ENCODE measurements at places on chromosomes 2 and 18. TPM values are rescaled to one million over a fixed set of nuclear protein-coding genes. Genes with fewer than 3 reads are reported as not detected.

DNA sequence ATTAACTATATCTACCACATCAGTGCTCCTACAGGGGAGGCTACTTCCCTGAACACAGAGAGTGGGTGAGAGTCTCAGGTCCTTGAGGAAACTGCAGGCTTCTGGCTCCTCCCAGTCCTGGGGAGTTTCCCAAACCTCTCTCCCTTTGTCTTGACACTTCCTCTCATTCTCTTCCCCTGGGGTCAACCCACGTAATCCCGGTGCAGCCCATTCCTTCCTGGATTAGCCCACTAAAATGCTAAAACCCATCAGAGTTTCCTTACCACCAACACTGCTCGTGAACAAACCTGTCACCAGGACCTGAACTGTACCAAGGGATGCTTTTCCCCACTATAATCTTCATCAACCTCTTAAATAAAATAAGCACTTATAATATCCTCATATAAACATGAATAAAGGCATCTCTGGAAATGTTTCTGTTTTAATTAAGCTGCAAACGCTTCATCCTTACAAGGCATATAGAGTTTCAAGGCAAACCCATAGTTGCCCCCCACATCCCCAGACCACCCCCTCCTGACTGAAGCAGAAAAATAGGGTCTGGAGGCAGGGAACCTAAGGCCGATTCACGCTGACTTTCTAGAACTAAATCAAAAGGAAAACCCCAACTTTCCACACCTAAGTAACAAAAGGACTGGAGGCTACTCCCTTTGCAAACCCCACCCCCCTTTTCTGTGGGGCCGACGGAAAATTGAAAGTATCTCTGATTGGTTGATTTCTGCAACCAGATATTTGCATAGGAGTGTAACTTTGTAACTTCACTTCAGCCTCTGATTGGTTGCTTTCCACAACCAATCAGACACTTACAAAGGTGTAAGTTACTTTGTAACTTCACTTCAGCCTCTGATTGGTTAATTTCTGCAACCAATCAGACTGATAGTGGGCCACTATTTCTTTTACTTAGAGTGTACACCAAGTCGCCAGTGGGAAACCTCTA lies 19.0 kb downstream of the TMSB10 start:
- no peak for DNase-seq

- no peak for DNase-seq
Measured at GRCh38 chr2:128754246-128754724, 435.6 kb upstream of the HS6ST1 start.

GRCh38 chr2:28175028-28175427 lies 217.6 kb upstream of the FOSL2 start:
- DNase-seq: no peak

DNA sequence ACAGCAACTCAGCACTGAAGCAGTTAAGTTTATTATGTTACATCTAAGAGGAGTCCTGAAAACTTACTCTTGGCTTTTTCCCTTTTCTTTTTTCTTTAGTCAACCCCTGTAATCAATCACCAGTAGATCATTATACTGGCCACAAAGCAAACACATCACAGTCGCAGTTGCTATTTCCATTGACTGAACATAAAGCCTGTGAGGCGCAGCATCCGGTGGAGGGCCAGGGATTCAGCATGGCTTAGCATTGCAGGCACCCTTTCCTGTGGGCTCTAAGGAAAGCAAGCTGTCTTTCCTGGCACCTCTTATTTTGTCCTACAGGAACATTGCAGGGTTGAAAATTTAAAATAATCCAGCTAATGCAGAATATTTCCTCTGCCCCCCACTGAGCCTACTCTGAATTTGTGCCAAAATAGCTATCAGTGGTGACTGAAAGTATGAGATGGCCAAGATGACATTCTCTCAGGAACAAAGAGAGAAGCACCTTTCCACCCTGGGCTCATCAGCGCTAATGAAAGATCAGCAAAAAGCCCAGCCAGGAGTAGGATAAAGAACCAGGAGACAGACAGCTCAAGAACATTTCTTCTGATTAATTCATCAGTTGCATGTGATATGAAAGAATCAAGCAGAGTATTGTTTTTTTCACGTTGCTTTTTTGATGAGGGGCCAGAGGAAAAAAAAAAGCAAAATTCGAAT lies 85.3 kb upstream of the SULT1C3 start:
- no peak for DNase-seq

- DNase-seq: no peak
Measured at GRCh38 chr2:136107051-136108033, 10.6 kb downstream of the CXCR4 start.

DNA sequence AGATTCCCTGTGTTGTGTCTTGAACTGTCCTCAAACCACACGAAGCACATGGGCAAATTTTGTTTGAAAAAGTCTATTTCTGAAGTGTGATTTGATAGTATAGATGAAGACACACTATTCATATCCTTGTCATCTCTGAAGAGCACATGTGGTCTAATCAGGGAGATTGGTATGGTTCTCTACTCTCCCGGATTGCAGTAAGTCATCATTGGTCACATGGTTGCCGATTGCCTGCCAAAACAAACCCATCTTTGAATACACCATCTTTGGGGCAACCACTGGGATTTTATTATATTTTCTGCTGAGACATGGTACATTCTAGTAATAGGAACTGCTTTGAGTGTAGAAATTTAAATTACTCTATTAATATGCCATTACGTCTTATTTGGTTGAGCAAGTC lies 186.9 kb downstream of the MYO1B start:
- no peak for DNase-seq

GRCh38 chr2:240569998-240570530 lies 1.8 kb downstream of the RNPEPL1 start:
- DNase-seq: no peak

- DNase-seq: no peak
Measured at GRCh38 chr18:50142441-50143120, 52.4 kb downstream of the MYO5B start.

DNA sequence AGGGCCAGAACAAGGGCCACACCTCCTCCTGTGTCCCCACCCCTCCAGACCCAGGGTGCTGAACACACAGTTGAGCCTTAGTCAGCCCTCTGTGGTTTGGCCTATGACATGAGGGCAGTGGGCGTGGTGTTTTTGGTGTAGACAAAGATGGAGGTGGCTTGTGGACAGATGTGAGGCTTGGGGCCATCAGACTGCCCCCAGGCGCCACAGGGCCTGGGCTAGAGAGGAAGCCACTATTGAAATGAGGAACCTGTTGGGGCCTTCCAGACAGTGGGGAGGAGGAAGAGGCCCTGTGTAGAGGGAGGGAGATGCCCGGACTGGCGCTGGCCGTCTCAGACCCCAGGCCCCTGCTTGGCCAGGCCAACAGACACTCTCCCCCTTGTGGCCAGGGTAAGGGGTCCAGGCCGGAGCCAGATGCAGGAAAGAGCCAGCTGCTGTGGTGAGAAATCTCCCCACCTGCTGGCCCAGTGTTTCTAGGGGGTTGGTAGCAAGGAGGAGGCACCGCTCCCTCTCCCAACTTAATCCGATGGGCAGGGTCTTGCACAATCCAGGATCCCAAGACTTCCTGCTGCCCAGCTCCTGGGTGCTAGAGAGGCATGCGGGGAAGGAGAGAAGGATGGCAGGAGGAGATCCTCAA lies 53.8 kb downstream of the SMAD7 start:
- DNase-seq: no peak

GRCh38 chr2:197911667-197912066 lies 107.3 kb downstream of the PLCL1 start:
- no peak for DNase-seq

- no peak for DNase-seq
Measured at GRCh38 chr2:239135531-239135930, 265.3 kb downstream of the HDAC4 start.

DNA sequence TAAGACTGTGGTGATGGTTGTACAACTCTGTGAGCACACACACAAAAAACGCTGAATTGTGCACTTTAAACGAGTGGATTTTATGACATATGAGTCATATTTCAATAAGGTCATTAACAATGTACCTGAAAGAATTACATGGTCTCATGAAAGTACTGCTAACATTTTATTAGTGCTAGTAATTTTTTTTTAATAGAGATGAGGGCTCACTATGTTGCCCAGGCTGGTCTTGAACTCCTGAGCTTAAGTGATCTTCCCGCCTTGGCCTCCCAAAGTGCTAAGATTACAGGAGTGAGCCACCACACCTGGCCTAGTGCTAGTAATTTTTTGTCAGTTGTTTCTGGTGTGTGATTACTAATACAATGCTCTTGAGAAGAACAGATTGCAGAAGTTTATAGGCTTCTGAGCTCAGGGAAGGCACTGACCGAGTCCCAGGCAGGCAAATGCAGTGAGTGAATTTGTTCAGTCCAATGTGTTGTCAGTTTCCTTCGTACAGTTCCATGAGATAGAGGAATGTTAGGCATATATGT lies 177.0 kb downstream of the TGIF1 start:
- no peak for DNase-seq

DNA sequence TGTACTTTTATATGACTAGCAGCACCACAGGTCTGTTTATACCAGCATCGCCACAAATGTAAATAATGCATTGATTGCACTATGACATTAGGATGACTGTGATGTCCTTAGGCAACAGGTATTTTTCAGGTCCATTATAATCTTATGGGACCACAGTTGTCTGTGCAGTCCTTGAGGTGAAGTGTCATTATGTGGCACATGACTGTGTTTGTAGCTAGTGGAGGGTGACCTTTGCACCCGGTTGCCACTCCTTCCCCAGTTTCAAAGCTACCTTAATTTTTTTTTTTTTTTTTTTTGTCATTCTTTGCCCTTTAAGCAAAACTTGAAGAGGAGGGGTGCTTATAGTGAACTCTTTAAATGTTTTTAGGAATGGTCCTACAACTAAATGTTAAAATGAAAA lies 386.4 kb downstream of the THSD7B start:
- no peak for DNase-seq

- no peak for DNase-seq
Measured at GRCh38 chr2:8203364-8203763, 478.5 kb upstream of the ID2 start.

GRCh38 chr18:63344263-63344662 lies 22.7 kb downstream of the KDSR start:
- no peak for DNase-seq

- no peak for DNase-seq
Measured at GRCh38 chr2:115533081-115533480, 1090.6 kb downstream of the DPP10 start.

GRCh38 chr2:15577071-15577735 lies 14.5 kb upstream of the DDX1 start:
- DNase-seq: peak; percentile 90

- no peak for DNase-seq
Measured at GRCh38 chr2:150188800-150189199, 298.7 kb downstream of the RND3 start.

DNA sequence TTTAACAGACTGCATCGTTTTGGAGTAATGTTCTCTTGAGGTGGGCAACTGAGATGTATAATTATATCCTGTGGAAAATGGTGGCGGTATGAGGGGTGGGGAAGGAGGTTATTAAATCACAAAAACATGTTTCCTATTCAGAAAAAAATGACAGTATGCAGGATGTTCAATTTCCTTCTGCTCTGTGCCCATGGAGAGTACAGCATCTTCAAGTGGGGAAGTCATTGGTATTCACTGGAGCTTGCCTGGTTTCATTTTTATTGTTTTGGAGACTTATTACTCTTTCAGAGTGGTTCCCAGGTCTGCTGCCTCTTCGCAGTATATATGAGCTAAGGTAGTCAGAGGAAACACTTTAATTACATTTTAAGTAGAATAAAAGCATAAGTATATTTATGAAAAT lies 318.8 kb upstream of the RAB12 start:
- no peak for DNase-seq

DNA sequence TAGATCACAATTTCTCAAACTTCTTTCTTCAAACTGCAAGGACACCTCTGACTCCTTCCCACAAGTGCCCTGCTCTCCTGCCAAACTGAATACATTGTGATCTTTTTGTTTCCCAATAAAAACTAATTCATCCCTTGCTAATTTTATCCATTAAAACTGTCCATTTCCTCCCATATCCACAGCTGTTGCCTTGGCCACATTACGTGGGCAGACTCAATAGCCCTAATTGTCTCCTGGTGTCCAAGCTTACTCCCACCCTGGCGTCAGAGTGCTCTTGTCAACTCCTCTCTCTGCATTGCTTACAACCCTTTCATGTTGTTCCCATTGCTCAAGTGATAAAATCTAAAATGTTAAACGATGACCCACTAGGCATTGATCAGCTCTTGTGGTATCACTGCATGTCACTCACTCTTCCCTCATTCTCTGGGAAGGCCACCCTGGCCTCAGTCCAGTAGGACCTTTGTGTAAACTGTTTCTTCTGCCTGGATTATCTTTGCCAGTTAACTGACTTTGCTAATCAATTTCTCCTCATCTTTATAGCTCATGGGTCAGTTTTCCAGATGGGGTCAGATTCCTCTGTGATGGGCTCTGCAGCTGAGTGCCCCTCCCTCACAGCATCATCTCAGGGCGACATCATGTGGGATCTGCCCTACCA lies 525.0 kb downstream of the SLC4A3 start:
- no peak for DNase-seq

- no peak for DNase-seq
Measured at GRCh38 chr2:31558401-31559295, 22.1 kb downstream of the SRD5A2 start.

- DNase-seq: peak; percentile 61
Measured at GRCh38 chr2:26692279-26692896, at the start of gene KCNK3. KCNK3 (plus strand) TSS chr2:26692722; CDS start chr2:26692876, 154 bp downstream.

DNA sequence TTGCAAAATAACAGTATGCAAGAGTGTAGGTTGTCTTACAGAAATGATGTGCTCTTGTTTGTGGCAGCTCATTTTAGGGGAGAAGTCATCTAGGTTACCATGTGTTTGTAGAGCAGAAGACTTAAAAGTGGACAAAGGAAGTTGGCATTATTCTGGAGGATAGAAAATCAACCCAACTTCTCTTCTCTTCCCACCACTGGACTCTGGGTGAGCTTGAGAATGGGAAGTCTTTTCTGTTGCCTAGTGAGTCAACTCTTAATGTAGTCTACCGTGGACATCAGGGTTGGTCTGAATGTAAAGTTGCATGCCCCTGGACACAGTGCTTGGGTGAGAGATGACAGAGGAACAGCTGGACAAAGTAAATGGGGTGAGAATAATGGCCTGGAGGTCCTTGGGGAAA lies 98.3 kb downstream of the FMNL2 start:
- no peak for DNase-seq

GRCh38 chr2:149038442-149039212 lies at the start of gene LYPD6B:
LYPD6B (plus strand) TSS chr2:149038699; CDS start chr2:149130949, 92,250 bp downstream.
- DNase-seq: peak; percentile 31

- no peak for DNase-seq
Measured at GRCh38 chr2:19312949-19313348, 45.5 kb downstream of the OSR1 start.

- no peak for DNase-seq
Measured at GRCh38 chr2:16034151-16034974, 94.0 kb downstream of the MYCN start.

Gene IL36A
- not detected for polyA plus RNA-seq

Gene ADI1
- polyA plus RNA-seq: 72.0 TPM

Gene FN1
- polyA plus RNA-seq: 550 TPM

Gene RANBP2
- 76.0 TPM for polyA plus RNA-seq

Gene MALL
- polyA plus RNA-seq: 15.2 TPM

Gene DSG4
- polyA plus RNA-seq: not detected

Gene ALPI
- polyA plus RNA-seq: 0.10 TPM

Gene RFTN2
- polyA plus RNA-seq: 19.0 TPM

Gene FOXD4L1
- polyA plus RNA-seq: 0.60 TPM

Measured in left kidney (tissue), 8 donors.